ENCODE measurements at places on chromosomes 3 and 15. TPM values are rescaled to one million over a fixed set of nuclear protein-coding genes. Genes with fewer than 3 reads are reported as not detected.

DNA sequence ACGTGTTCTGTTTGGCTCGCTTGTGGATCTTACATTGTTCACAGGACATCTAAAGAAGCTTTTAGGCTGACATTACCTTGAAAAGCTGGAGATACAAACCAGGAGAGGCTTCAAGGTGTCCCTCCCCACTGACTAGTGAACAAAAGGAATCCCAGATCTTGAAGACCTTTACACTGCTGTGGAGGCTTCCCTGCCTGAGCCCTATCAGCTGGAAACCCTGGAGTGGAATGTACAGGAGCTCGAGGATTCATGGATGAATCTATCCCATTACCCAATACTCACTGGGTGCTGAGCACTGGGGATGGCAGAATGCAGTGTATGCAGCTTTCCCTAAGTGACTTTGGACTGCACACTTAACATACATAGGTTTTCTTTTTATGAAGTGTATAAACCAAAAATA is 82.3 kb upstream of the MFGE8 start:
- DNase-seq = no peak

DNA sequence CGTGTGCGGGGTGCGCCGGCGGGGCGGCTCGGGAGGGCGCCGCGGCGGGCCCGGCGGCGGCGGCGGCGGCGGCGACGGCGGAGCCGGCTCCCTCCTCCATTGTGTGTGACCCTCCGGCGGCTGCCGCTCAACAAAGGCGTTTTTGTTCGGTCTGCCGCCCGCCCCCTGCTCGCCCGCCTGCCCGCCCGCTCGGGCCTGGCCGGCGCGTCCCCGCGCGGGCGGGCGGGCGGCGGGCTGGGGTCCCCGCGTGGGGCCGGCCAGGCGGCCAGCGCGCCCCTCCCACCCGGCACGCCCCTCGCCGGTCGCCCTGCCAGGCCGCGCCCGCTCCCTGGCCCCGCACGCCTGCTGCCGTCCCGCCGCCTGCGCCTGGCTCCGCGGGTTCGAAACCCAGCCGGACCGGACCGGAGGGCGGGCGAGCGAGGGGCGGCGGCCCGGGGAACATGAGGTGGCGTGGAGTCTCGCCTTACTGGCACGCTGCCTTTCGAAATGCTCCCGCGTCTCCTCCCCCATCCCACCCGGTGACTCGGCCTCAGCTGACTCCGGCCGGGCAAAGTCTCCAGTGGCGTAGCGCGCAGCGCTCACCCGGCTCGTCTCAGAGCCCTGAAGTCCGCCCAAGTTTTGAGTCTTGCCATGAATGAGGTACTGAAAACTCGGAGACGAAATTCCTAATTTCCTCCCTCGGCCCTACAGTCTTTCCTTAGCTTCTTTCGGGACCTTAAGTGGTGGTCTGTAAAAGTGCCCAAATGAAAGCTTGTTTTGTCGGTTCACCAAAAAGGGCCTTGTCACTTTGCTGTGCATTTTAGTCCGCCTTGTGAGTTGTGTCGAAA is 588 bp downstream of the MAPK6 start:
- no peak for DNase-seq

DNA sequence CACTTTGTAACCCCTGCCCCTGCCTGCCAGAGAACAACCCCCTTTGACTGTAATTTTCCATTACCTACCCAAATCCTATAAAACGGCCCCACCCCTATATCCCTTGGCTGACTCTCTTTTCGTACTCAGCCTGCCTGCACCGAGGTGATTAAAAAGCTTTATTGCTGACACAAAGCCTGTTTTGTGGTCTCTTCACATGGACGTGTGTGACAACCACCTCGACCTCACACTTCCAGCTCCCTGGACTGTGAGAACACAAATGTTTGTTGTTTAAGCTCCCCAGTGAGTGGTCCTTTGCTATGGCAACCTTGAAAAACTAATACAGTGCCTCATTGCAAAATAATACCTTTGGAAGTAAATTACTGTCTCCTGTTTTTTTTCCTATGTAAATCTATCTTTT is 299.2 kb upstream of the POU1F1 start:
- DNase-seq = no peak

- no peak for DNase-seq
Observed at GRCh38 chr3:150450916-150451315, 42.8 kb downstream of the TSC22D2 start.

DNA sequence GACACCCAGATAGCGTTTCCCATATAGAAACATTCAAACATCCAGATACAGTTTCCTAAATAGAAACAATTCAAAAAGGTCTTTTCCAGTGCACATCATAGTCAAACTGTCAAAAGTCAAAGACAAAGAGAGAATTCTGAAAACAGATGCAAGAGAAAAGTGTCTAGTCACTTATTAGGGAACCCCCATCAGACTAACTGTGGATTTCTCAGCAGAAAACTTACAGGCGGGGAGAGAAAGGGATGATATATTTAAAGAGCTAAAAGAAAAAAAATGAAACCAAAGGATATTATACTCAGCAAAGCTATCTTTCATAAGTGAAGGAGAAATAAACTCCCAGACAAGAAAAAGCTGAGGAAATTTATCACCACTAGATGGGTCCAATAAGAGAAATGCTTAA is 22.3 kb upstream of the CX3CR1 start:
- DNase-seq = no peak

- peak; percentile 74 for DNase-seq
Observed at GRCh38 chr3:120177151-120177550, 82.9 kb upstream of the GSK3B start.

DNA sequence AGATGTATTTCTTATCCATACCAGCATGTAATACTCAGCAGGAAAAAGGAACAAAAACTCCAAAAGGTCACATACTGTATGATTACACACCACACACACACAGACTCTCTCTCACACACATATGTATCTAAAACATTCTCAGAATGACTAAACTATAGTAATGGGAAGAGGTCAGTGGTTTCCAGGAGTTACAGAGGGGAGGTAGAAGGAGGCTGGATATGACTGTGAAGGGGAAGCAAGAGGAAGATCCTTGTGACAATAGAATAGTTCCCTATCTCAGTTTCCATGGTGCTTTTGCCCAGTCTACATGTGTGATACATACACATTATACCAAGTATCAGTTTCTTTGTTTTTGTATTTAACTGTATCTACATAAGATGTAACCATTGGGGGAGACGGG is 190.1 kb downstream of the IL5RA start:
- no peak for DNase-seq

GRCh38 chr15:91752081-91752785 is 101.3 kb upstream of the SLCO3A1 start:
- no peak for DNase-seq

GRCh38 chr3:87691109-87691508 is 367.7 kb downstream of the CGGBP1 start:
- no peak for DNase-seq

DNA sequence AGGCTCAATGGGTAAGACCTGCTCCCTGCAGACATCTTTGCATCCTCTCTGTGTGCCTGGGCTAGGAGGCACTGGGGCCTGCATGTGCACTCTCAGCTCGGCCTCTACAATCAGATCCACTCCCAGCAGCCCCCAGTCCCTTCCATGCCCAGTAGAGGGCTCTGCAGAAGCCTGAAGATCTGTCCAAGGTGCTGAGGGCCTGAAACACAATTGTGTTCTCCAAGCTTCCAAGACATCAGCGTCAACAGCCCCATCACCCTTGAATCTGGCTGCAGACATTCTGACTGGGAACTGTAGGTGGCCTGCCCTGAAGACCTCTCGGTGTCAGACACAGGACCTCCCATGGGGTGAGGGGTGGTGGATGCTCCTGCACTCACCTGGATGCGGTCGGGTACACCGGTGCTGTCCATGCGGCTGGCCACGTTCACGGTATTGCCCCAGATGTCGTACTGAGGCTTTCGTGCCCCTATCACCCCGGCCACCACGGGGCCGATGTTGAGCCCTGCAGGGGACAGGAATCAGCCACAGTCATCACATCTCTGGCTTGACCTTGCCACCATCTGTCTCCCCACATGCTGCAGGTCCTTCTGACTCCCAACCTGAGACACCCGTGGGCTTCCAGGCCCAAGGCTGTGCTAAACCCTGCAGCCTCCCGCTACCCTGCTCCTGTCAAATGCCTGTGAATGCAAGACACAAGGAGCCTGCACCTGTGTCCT is 84.7 kb downstream of the SEC22A start:
- peak; percentile 23 for DNase-seq

- DNase-seq = no peak
Observed at GRCh38 chr3:156368189-156368588, 186.7 kb downstream of the SSR3 start.

- no peak for DNase-seq
Observed at GRCh38 chr3:72134989-72135451, 350.1 kb upstream of the PROK2 start.

DNA sequence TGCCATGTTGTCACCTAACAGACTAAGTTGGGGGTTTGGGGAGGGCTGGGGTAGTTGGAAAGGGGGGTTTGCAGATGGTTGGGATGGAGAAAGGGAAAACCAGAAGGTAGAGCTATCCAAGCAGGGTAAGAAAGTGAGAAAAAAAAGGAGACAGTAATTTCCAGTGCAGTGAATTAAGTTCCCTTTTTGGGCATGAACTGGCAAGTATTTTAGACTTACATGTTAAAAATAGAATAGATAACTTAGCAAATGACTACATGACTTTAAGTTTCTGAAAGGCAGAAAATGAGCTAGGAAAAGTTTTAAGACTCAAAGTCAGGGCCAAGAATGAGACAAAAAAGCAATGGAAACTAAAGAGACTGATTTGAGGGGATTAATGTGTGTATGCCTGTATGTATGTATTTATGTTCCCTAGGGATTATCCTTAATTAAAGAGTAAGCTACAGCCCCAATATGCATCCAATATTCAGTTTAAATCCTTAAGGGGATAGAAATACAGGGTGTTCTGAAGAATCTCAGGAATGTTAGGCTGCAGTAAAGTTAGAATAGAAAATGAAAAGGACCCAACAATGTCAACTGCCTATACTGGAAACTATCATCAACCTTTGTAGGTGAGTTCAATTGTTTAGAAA is 285.2 kb upstream of the MME start:
- no peak for DNase-seq

DNA sequence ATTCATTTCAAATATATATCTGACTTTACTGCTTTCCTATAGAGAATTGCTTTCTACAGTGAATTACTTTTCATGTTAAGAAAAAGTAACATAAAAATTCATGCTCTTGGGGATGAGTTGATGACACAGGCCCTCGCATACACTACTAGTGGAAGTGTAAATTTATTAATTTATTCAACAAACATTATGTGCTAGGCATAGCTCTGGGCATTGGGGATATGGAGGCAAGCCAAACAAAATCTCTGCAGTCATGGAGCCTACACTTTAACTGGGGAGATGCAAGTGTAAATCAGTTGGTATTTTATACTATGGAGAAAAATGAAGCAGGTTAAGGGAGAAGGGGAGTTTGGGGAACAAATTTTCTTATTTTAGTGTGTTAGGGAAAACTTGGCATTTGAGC is 340.7 kb downstream of the RAP2B start:
- DNase-seq = no peak

- no peak for DNase-seq
Observed at GRCh38 chr15:74733269-74733668, 7.9 kb upstream of the CYP1A1 start.

- no peak for DNase-seq
Observed at GRCh38 chr15:90561344-90562244, 31.9 kb downstream of the CRTC3 start.

GRCh38 chr15:92226020-92226612 is 167.6 kb upstream of the ST8SIA2 start:
- no peak for DNase-seq

GRCh38 chr15:58475573-58476524 is 44.1 kb downstream of the LIPC start:
- DNase-seq = peak; percentile 82

DNA sequence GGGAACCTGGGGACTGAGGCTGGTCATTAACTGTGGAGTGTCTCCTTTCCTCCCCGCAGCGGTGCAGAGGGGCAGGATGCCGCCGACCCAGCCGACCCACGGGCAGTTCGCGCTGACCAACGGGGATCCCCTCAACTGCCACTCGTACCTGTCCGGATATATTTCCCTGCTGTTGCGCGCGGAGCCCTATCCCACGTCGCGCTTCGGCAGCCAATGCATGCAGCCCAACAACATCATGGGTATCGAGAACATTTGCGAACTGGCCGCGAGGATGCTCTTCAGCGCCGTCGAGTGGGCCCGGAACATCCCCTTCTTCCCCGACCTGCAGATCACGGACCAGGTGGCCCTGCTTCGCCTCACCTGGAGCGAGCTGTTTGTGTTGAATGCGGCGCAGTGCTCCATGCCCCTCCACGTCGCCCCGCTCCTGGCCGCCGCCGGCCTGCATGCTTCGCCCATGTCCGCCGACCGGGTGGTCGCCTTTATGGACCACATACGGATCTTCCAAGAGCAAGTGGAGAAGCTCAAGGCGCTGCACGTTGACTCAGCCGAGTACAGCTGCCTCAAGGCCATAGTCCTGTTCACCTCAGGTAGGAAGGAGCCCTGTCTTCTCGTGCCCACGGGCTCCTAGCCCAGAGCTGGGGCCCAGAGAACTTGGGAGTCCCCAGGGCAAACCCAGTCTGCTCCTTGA is 3.7 kb downstream of the NR2F2 start:
- no peak for DNase-seq

GRCh38 chr3:5026046-5026362 is 46.8 kb downstream of the BHLHE40 start:
- no peak for DNase-seq

GRCh38 chr3:60277361-60277800 is 973.9 kb downstream of the FHIT start:
- DNase-seq = no peak

The CACNA1D gene
- 0.21 TPM for total RNA-seq

The SLC15A2 gene
- total RNA-seq = 0.63 TPM

The CCR3 gene
- not detected for total RNA-seq

The PIK3R4 gene
- total RNA-seq = 32.9 TPM

The FEM1B gene
- total RNA-seq = 37.6 TPM

The ATP8B4 gene
- total RNA-seq = 0.82 TPM

The ANKRD63 gene
- total RNA-seq = not detected

The DCLK3 gene
- 0.04 TPM for total RNA-seq

The SKOR1 gene
- not detected for total RNA-seq

The LYZL4 gene
- total RNA-seq = not detected
